ENCODE measurements at places on chromosomes 5 and 9.

DNA sequence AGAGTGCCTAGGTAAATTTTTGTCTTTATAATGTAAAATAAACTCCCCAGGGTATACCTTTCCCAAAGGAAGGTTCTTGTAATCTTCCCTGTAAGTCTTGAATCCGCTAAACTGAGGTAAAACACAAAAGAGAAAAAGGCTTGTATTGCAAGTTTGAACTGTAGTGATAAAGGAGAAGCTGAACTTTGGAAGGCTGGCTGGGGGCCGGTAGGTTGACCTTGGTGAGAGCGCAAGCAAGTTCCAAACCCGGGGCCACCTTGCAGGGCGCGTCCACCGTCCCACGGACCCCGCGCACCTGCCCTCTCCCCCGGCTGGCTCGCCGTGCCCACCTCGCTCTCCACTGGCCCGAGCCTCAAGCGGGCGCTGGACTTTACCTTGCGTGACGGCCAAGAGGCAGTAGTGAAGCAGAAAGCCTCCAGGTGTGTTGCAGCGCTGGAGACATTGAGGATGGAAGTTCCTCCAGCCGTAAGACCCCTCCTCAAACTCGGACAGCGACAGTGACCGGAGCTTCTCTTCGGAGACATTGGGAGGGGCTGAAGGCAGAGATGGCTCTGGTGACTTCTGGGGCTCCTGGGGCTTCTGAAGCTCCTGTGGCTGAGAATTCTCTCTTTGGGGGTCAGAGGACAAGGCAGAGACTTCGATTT, 428 bp downstream of the SLCO4C1 start:
- no peak for DNase-seq

DNA sequence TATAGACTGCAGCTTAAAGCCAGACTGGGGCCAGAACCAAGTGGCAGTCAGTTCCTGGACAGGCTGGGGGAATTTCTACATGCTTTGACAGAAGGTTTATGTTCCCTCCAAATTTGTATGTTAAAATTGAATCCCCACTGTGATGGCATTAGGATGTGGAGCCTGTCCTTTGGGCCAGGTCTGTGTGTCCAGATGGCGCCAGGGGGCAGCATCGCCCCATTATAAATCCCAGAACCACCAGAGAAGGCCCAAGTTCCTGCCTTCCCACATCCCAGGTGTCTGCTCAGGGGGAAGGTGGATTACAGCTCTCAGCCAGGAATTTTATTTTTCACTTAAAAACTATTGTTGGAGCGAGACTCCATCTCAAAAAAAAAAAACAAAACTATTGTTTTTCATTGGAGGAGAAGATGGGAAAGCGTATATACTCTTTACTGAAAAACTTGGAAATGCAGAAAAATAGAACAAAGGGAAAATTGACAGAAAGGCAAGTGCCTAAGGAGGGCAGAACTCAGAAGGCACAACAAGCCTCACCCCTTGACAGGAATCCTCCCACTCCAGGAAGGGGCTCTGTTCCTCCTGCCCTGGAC, 5.0 kb downstream of the IL3 start:
- peak; percentile 48 for DNase-seq

DNA sequence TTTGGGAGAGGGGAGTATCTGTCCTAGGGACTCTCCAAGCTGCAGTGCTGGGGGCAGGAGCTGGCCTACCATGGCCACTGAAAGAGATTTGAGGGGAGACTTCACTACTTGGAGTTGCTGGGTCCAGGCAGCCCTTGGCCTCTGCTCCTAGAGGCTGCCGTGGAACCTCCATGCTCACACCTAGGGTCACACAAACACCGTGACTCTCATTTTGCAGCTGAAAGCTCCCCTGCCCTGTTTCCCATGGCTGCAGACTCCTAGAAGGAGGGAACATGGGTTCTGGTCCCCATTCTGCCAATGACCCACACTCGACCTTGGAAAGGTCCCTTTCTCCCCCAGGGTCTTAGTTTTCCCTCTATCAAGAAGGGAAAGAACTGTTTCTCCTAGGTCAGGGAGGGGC, 147.1 kb upstream of the PPP1R26 start:
- DNase-seq = no peak

GRCh38 chr9:94700445-94700844, 26.1 kb upstream of the AOPEP start:
- DNase-seq = no peak

- DNase-seq = no peak
Observed at GRCh38 chr5:53011233-53011632, 22.1 kb downstream of the ITGA2 start.

GRCh38 chr5:39177631-39177964, 41.8 kb downstream of the FYB1 start:
- DNase-seq = no peak

DNA sequence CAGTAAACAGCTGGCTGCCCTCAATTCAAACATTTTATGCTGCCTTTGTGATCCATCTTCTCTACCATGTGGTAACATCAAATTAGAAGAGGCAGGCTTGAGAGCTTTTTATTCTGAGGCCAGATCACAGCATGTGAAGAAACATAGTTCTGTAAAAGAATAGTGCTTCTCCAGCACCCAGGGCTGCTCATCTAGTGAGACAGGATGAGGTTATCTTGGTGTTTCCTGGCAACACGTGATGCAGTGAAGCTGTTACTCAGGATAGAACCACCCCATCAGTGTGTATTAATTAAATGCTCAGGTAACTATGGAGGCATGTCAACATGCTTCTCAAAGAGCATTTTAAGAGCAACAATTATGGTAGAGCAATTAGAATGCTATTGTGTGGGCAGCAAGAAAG, 400.5 kb upstream of the ACO1 start:
- no peak for DNase-seq

DNA sequence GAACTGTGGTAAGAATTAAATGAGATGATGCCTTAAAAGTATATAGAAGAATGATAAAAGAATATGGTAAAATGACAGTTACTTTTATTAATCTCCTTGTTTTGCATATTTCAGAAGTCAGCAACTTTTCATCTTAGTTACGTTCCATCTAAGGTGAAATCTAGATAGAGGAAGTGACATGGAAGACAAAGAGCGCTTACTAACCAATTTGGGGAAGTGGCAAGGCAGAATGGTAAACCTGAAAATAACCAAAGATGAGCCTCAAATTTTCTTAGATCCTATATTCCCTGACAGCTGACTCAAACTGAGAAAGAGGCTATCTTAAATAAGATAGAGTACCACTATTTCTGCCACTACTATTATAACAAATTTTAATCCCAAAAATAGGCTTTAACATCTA, 52.5 kb downstream of the FGF10 start:
- no peak for DNase-seq

GRCh38 chr5:99029172-99029571, 100.4 kb upstream of the CHD1 start:
- no peak for DNase-seq

DNA sequence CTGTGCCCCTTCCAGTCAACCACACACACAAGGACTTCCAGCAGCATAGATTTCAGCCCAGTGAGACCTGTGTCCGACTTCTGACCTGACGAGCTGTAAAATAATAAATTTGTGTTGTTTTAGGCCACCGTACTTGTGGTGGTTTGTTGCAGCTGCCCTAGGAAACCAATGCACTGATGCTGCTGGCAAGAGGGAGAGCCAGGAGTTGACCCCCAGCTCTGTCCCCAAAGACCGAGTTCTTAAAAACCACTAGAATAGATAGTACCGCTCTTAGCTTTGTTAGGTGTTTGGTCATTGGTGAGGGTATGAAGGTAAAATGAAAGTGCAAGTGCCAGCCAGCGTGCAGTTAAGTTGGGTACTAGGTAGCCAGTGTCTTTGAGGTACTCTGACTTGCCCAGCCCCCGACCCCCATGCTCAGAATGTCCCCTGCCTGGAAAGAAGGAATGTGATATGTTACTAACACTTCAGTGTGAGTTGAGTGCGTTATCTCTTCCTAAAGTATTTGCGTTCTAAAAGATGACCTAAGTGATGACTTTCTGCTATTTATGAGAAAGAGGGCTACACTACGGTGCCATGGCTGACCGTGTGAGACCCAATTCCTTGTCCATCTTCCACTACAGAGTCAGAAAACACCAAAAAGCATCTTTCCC, 185.6 kb downstream of the AOPEP start:
- DNase-seq = no peak

DNA sequence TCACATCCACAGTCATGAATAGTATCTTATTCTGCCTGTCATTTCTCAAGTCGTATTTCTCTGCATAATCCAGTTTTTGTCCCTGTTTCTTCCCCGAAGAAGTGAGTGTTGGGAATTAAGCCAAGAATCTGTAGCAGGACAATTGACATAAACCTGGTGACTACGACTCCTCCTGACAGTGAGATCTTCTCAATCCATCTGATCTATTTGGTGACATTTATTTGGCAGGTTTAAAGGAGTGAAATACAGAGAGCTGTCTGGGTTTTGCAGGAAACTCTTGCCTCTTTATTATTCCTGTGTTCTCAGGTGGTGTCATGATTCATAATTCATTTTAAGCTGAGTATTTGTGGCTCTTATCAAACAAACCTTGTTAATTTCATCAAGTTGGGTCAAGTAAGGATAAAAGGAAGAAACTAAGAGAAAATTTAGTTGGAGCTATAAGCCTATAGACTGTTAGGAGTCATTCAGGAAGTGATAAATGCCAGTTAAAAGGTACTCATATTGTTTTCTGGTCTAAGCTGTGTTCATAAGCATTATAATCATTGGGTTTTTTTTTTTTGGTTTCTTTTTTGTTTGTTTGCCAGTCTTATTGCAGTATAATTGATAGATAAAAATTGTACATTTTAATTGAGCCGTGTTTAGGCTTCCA, 95.9 kb upstream of the PCSK1 start:
- DNase-seq = no peak

GRCh38 chr5:1320436-1321344, 24.2 kb downstream of the CLPTM1L start:
- no peak for DNase-seq

DNA sequence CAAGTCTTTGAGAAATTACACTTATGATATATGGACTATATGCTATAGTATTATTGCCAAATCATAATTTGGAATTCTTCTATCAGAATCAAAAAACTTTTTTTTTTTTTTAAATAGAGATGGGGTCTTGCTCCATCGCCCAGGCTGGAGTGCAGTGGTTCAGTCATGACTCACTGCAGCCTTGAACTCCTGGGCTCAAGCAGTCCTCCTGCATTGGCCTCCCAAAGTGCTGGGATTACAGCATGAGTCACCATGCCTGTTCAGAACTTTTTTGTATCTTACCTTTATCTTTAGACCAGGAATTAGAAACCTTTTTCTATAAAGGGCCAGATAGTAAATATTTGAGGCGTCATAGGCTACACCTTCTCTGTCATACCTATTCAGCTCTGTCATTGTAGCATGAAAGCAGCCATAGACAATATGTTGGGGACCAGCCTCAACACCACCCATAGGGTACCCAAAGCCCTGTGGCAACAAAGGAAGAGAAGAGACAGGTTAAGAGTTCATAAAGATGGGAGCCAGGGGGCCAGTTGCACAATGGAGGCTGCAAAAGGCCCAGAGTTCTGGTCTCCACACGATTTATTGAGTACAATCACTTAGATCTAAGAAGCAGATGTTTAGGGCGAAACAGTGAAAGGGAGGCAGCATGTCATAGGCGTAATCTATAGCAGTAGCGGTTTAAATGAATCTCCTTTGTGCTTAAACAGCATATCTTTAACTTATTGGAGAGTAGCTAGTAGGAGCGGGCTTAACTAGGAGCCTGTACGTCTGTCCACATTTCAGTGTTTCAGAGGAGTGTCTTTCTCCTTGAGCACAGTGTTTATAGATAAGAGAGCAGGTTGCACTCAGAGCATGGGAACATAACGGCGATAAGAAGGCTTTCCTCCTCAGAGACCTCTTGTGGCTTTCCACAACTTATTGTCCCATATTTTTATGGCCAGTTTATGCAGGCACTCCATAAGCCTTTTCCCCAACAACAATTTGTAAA, 12.5 kb downstream of the ECM2 start:
- DNase-seq = no peak

DNA sequence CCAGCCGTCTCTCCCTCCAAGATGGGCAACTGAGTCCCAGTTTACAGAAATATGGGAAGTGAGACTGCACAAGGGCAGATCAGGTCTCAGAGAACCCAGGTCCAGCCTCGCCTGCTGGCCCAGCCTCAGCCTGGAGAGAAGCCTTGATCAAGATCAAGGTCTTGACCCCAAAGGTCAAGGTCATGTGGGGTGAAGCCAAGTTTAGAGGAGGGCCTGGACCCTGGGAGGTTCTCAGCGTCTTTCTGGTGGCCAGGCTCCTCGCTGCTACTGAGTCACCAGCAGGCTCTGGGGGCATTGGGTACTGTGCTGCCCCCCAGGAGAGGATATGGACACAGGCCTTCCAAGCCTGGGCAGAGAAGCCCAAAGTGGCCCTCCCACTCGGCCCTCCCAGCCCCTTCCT, 8.8 kb downstream of the IPPK start:
- DNase-seq = no peak

- no peak for DNase-seq
Observed at GRCh38 chr5:52870448-52870847, 82.7 kb downstream of the ITGA1 start.

GRCh38 chr5:110012145-110012544, 322.4 kb downstream of the MAN2A1 start:
- no peak for DNase-seq

- DNase-seq = no peak
Observed at GRCh38 chr9:106798016-106798799, 64.8 kb upstream of the ZNF462 start.

- no peak for DNase-seq
Observed at GRCh38 chr5:73954381-73954780, 328.4 kb downstream of the ARHGEF28 start.

DNA sequence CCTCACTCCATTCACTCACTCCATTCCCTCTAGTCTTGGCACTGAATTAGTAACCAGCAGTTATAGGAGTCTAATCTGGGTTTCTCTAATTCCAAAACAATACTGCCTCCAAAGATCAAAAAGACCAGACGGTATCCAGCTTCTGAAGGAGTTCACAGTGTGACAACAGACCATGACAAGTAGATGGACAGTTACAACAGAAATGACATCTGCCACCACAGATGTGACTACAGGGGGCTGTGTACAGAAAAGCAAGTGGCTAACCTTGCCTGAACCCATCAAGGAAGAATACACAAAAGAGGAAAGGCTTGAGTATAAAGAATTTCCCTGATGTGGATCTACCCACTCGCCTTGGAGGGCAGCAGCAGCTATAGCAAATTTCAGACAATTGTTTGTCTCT, 112.4 kb downstream of the ACTL7B start:
- DNase-seq = no peak

DNA sequence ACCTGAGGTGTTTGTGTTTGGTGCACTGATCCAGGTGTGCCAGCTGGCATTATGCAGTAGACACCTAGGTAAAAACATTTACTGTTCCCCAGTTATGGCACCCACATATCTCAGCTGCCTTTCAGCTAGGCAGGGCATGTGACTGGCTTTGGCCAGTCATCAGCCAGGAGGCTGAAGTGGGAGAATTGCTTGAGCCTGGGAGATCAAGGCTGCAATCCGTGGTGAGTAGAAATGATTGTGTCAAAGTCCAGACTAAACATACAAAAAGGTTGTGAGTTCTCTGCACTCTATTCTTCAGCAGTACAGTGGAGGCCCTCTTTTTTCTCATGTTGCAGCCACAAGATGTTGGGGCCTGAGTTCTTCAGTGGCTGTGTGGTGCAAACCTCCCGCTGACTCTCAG, 3.2 kb upstream of the FBLL1 start:
- no peak for DNase-seq
